Inflammatory macrophage (primary cell): ENCODE measurements at places on chromosomes 16 and 17.

- no peak for DNase-seq
Observed at GRCh38 chr17:74307984-74308773, 17.8 kb upstream of the KIF19 start.

DNA sequence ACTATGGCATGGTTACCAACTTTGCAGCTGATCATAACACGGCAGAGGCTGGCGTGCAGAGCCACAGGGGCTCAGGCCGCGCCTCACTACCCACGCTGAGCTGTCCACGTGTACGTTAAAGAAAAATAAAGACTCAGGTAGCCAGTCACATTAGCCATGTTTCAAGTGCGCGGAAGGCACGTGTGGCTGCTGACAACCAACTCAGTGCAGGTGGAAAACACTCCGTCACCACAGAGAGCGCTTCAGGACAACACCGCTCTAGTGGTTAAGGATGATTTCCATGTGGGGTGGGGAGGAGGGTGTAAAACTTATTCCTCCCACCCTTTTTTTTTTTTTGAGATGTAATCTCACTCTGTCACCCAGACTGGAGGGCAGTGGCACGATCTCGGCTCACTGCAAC lies 33.8 kb downstream of the ZCCHC14 start:
- DNase-seq = no peak

DNA sequence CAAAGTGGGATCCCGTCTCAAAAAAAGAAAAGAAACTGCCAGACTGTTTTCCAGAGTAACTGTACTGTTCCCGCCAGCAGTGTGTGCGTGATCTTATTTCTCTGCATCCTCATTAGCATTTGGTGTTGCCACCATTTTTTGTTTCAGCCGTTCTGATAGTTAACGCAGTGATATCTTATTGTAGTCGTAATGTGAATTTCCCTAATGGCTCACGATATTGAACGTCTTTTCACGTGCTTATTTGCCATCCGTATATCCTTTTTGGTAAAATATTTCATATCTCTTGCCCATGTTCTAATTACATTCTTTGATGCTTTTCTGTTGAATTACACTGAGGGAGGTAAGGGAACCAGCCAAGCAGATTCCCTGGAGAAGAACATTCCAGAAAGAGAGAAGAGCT lies 92.4 kb downstream of the SEC14L1 start:
- no peak for DNase-seq

- DNase-seq = peak; percentile 34
Observed at GRCh38 chr17:73956595-73957465, 246.6 kb upstream of the RPL38 start.

DNA sequence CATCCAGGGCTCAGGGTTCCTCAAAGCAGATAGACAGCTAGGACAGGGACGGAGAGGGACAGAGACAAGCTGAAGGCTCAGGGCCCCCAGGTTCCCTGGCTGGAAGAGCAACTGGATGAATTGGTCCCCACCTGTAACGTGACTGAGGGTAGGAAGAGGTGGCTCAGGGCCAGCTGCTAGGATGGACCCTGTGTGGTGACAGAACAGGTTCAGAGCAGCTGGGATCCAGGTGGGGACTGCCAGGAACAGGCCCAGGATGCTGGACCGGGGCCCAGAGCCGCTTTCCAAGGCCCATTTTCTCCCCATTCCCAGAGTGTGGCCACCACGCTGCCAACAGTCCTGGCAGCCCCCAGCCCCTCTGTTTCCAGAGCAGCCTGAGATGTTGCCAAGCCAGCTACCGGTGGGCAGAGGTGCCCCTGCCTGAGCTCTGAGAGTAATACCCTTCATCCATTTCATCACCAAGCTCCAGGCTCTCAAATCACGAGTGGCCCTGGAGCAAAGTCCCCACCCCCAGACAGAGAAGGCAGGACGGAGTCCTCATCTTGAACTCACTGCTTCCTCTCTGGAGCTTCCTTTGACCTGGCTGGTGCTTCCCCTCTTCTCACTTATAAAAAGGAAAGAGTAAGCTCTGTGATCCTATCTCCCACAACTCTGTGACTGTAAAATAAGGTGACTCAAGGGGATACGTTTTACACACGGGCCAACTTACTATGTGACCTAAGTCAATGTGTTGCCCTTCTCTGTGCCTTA lies 79.6 kb downstream of the TMEM132E start:
- DNase-seq = no peak

DNA sequence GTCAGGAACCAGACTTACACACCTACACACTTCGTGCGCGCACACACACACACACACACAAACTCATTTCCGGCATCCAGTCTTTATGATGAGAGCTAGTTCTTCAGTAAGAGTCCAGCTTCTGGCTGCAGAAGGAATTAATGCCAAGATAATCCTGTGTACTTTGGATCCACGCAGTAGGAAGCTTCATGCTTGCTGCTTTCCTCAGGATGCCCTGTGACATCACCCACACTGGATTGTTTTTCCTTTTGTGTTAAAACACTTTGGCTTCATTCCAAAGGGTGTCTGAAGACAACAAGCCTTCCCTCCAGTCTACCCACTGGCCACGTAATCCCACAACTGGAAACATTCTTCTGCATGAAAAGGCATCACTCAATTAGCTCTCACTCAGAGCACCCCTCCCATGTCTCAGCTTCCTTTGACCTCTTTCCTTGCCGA lies 35.4 kb downstream of the KCNJ16 start:
- DNase-seq = no peak

- peak; percentile 95 for DNase-seq
Observed at GRCh38 chr17:74631468-74632450, 8.2 kb upstream of the CD300E start.

DNA sequence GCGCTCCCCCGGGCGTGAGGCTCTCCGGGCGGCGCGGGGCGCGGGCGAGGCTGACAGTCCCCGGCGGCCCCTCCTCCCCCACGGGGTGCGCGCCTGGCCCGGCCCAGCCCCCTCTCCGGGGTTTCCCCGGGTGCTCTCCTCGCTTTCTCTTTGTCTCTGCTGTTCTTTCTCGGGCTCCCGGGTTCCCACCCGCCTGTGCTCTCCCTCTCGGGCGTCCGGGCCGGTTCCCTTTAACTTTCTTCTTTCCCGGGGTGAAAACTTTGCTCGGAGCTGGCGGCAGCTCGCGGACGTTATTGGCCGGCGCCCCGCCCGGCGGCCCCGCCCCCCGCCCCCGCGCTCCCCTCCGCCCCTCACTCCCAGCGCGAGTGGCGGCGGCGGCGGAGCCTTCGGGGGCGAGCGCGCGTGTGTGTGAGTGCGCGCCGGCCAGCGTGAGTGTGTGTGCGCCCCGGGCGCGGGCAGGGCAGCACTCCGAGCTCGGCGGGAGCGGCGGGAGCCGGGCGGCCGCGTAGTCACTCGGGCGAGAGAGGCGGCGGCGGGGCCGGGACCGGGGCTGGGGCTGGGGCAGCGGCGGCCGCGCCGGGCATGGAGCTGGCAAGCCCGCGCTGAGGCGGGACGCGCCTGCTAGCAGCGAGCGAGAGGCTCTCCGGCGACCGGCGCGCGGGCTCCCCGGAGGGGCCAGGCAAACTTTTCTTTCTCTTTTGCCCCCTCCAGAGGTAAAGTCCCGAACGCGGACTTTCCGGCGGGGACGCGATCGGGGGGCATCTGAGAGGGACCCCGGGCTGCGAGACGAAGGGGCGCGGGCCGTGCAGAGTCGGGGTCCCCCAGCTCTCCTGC lies at the start of gene NTN1:
Gene NTN1, plus strand, starts transcription at position 353 of the 834 bp plus-strand sequence. CDS start 864 bp downstream, outside the sequence.
- peak; percentile 21 for DNase-seq

GRCh38 chr17:9577373-9577709 lies 899 bp downstream of the CFAP52 start:
- no peak for DNase-seq

DNA sequence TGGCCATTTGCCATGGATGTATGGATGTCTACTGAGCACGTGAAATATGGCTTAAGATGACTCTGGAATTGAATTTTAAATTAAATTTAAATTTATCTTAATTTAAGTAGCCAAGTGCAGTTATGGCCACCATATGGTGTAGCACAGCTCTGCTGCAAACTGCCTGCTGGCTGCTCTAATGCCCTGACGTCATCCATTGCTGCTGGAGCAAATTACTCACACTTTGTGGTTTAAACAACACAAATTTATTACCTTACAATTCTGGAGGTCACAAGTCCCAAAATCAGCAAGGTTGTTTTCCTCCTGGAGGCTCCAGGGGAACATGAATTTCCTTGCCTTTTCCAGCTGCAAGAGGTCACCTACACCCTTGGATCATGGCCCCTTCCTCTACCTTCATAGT lies 679.3 kb upstream of the EEF2KMT start:
- no peak for DNase-seq

- no peak for DNase-seq
Observed at GRCh38 chr16:77041468-77041867, 149.5 kb upstream of the MON1B start.

DNA sequence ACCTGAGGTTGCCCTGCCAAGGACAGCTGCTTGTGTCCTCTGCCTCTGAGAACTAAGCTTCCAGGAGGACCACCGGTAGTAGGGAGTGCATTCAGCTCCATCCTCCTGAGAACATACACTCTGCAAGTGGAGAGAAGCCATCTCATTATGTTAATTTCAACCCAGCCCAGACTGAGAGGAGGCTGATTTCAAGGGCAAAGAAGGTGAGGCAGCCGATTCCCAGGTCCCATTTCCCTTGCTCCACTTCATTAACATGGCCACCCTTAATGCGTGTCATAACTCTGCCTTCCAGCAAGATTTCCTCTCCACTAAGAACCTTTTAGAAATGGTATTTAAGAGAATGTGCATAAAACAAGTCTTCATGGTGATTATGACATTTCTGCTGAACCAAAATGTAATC lies 72.5 kb downstream of the CDH13 start:
- DNase-seq = no peak

GRCh38 chr16:14399378-14400284 lies 230.4 kb downstream of the PARN start:
- DNase-seq = peak; percentile 64

GRCh38 chr16:17246268-17246885 lies 224.4 kb downstream of the XYLT1 start:
- DNase-seq = no peak

DNA sequence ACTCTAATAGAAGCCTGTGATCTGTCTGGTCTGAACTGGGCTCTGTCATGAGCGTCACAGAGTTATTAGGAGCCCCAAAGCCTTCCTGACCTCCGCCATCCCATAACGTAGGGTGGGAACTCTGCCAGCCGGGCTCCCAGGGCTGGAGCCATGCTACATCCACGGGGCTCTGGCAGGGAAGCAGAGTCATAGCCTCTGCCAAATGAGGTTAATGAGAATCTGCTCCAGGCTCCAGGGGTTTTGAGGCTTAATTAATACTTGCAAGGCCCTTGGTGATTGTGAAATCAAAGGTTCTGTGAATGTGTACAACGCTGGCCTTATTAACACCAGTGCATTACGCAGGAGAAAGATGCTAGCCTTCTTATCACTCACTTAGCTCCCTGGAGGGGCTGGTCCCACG lies 42.4 kb upstream of the ZFP90 start:
- no peak for DNase-seq

GRCh38 chr17:43556292-43556691 lies 10.2 kb upstream of the ETV4 start:
- DNase-seq = peak; percentile 85

- DNase-seq = peak; percentile 14
Observed at GRCh38 chr16:85126705-85127378, 14.6 kb upstream of the CIBAR2 start.

- DNase-seq = no peak
Observed at GRCh38 chr17:10010752-10011151, 105.7 kb upstream of the RCVRN start.

- no peak for DNase-seq
Observed at GRCh38 chr17:36674278-36674650, 72.9 kb downstream of the MRM1 start.

DNA sequence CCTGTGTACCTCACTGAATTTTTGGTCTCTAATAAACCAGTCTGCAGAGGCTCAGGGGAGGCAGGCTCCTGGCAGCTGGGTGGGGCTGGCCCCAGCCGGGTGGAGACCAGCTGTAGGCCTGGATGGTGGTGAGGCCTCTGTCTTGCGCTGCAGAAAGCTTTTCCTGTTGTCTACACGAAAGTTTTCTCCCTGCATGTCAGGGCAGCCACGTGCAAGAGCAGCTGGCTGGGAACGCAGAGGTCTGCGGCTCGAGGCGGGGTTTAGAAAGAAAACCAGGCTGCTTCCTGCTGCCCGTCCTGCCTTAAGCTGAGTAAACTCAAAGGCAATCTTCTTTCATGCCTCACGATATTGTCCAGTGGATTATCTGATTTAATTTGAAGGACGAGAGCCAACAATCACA lies 2.4 kb downstream of the SERPINF1 start:
- DNase-seq = peak; percentile 55

GRCh38 chr17:37820313-37820994 lies 75.6 kb upstream of the HNF1B start:
- peak; percentile 16 for DNase-seq

GRCh38 chr16:6510261-6510660 lies 822.4 kb upstream of the RBFOX1 start:
- no peak for DNase-seq

GRCh38 chr16:85199069-85199725 lies 86.9 kb upstream of the CIBAR2 start:
- no peak for DNase-seq

DNA sequence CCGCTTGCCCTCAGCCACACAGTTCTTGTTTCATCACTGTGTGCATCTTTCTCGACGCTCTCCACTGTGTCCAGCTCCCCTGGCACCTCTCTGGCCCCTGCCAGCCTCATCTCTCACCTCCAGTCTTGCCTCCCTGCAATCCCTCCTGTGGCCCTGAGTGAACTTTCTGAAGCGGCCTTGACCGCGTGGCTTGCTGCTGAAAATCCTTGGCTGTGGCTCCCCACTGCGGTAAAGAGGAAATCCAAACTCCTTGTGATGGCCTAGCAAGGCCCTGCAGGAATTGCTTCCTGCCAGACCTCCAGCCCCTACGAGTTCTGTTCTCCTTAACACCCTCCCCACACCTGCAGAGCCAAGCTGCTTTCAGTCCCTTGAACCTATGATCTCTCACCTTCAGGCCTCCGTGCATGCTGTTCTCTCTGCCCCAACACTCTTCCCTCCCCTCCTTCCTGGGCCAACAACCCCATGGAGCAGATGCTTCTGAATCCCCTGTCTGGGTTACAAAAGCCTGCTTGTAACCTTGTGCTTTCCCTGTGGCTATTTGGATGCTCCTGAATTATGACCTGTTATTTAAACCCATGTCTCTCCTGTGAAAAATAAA lies 33.6 kb upstream of the BRD7 start:
- DNase-seq = no peak

DNA sequence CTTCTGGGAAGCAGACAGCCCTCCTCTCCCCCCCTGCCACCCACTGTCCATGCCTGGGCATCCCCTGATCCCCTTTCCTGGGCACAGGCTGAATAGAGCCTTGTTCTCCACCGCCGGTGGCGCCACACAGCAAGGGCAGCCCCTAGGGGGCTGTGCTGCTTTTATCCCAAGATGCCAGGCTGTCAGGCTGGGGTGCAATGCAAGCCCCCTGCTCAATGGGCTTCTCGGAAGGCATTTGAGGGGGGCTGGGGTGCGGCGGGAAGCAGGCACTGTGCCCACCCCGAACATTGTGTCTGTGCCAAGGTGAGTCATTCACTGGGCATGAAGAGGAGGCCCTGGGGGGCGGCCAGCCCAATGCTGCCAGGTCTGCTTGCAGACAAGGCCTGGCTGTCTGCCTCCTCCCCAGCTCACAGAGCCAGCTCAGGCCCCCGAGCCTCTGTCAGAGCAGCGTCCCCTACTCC lies 1.5 kb upstream of the GFAP start:
- DNase-seq = no peak
